ENCODE measurements at places on chromosomes 5 and 9.

DNA sequence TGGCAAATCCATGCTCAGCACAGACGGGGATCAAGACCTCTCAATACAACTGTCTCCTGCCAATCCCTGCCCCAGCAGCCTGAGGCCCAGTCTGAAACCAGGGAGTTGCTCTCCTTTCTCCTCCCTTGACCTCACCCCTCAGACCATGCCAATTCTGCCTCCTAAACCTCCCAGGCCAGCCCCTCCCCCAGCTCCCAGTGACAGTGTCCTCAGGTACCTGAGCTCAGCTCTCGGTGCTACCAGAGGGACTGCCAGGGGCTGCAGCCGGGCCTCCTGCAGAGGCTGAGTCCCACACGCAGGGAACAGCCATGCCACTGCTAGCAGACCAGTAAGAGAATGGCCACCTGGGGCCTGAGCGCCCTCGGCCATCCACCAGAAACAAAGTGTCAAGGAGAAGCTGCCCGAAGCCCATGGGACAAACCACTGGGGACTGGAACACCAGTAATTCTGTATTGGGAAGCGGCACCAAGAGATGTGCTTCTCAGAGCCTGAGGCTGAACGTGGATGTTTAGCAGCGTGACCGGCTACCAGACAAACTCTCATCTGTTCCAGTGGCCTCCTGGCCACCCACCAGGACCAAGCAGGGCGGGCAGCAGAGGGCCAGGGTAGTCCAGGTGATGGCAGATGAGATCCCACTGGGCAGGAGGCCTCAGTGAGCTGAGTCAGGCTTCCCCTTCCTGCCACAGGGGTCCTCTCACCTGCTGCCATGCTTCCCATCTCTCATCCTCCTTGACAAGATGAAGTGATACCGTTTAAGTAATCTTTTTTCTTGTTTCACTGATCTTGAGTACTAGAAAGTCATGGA is 557 bp upstream of the IL3 start:
- DNase-seq: no peak

DNA sequence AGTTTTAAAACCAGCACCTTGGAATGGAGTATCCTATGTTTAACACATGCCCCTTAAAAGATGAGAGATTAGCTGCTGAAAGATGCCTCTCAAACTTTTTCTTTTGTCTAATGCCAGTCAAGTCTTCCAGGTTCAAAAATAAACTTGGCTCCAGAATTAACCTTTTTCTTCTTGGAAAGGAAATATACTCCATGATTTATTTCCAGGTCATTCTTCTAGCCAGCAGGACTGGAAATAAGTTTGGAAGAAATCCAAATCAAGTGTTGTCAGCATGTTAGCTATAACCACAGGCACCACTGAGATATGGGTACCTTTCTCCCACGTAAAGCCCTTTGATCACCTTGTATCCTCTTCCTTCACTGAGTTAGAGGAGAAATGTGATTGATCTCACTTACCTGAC is 56.1 kb downstream of the NLN start:
- DNase-seq: no peak

GRCh38 chr5:158273035-158273434 is 414.1 kb upstream of the CLINT1 start:
- DNase-seq: no peak

DNA sequence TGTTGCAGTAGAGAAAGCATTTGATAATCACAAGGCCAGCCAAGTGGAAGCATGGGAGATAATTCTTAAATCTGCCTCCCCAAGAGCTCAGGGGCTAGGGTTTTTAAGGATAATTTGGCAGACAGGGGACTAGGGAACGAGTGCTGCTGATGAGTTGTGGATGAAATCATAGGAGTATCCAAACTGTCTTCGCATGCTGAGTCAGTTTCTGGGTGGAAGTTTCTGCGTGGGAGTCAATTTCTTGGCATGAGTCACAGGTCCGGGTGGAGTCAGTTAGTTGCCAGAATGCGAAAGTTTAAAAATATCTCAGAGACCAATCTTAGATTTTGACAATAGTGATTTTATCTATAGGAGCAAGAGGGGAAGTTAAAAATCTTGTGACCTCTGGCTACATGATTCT is 112.6 kb downstream of the TMC1 start:
- DNase-seq: no peak

DNA sequence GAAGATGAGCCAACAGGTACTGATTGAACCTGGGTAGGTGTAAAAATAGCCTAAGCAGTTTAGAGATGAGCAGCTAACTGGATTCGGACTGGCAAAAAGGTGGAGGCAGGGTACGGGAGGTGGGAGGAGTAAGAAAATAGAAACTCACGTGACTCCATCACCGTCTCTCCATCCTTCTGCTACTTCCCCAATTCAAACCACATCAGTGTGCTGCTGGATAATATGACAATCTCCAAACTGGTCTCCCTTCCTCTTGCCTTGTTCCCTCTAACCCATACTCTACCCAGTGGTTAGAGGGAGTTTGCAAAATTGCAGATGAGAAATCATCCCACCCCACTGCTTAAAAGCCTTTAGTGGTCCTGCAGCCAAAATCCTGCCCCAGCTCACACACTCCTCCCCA is 42.7 kb downstream of the RIGI start:
- DNase-seq: no peak

DNA sequence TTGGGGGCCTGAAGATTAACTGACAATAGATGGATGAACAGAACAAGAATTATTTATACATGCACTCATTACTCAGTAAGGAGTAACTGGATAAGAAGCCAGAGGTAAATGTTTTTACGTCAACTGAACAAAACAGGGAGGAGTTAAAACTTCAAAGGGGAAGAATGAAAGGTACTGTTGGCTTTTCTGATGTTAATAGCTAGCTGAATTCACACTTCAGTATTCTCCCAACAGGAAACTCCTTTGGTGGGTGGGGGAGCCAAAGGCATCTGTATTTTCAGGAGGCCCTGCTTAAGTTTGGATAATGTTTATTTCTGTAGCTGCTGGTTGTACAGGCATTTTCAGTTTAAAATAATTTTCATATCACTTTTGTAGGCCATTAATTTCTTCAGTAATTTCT is 23.2 kb upstream of the RFK start:
- no peak for DNase-seq

- DNase-seq: no peak
These were observed 66.8 kb downstream of the TSPAN17 start for GRCh38 chr5:176714067-176714466.

DNA sequence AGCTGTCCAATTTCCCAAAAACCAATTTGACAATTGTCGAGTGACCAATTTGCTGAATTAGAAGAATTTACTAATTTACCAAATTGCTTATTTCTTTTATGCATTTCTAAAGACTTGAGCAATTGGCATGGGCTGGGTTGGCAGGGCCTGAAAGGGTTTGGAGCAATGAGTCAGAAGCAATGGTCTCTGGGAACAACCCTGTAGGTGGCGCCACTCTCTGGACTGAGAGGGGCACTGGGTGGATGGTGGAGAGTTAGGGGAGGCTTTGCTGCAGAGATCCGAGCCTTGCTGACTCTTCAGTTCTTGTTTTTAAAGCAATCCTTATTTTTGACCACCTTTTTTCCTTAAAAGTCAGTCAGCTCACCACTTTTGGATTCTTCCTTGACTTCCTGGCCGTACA is 71.5 kb upstream of the RPS23 start:
- DNase-seq: peak; percentile 42

DNA sequence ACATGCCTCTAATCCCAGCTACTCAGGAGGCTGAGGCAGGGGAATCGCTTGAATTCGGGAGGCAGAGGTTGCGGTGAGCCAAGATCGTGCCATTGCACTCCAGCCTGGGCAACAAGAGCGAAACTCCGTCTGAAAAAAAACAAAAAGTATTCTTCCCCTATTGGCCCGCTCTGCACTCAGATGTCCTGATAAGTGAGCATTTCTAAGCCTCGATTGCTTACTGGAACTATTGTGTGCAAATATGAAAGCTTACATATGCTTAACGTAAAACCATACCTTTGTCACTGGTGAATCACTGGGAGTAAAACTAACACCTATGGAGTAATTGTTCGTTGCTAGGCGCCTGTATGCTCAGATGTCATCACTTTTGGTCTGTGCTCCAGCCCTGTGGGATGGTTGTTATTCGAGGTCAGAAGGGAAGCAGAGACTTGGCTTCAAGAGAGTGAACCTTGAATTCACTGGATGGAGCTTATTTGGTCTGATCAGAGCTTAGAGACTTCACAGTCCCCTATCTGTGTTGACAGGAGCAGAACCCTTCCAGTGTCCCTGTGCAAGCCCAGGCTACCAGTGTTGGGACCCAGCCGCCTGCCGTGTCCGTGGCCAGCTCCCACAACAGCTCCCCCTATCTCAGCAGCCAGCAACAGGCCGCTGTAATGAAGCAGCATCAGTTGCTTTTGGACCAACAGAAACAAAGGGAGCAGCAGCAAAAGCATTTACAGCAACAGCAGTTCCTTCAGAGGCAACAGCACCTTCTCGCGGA is 25.3 kb upstream of the LTC4S start:
- DNase-seq: no peak

DNA sequence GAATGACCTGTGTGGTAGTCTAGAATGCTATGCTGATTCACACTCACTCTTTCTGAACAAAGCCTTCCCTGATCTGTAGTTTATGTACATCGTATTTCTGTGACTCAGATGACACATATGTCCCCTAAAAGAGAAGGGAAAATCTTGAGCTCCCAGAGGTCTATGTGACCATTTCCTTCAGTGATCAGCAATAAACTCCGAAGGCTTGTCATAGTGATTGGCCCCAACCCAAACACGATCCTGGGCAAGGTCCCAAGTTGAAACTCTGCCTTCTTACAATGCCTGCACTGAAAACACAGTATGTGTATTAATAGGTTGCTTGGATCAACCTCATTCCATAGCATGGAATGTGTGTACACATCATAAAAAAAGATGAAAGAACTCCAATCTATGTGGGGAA is 685.8 kb downstream of the MAT2B start:
- DNase-seq: no peak

DNA sequence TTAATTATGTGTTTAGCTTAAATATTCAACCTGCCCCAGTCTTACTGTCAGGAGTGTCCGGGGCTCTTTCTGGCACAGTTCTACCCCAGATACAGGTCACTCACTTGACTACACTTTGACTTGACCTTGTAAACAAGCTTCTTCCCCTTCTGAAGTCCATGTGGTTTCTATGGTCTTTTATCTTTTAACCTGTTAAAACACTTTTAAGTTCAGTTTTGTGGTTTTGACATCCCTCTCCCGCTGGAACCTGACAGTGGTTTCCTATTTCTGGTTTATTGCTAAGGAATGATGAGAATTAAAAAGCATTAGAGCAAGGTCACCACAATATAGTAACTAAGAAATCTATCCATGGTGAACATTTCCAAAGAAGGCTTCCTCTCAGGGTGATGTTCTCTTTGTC is 300.1 kb downstream of the TMEM167A start:
- DNase-seq: no peak

- no peak for DNase-seq
These were observed 201.9 kb upstream of the ISL1 start for GRCh38 chr5:51181208-51181894.

- DNase-seq: no peak
These were observed 8.5 kb upstream of the GLT6D1 start for GRCh38 chr9:135647884-135648283.

DNA sequence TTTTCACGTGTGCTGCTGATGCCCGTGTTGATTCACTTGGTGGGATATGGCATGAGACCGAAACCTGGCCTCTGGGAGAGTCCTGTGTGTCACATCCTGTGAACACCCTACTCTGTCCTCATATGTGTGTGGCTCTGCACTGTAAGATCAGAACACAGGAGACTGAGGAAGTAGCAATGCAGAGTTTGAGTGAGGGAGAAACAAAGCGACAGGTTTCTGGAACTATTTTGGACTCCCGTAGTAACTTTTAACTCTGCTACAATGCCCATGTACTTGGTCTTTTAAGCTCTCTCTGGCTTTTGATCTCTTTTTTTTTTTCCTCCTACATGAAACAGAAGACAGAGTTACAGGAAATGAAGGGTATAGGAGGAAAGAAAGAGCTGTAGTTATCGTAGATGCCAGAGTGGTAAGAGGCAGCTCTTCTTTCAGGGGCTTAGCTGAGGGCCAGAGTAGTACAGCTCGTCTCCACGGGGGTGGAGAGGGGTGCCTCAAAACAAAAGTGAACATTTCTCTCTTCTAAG is 26.6 kb downstream of the GRAMD2B start:
- DNase-seq: peak; percentile 48

DNA sequence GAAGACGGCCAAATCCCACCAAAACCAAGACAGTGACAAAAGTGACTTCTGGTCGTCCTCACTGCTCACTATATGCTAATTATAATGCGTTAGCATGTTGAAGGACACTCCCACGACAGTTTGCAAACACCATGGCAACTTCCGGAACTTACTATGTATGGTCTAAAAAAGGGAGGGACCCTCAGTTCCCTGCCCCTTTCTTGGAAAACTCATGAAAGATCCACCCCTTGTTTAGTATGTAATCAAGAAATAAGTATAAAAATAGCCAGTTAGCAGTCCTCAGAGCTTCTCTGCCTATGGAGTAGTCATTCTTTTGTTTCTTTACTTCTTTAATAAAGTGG is 9.5 kb downstream of the FCN2 start:
- DNase-seq: no peak

DNA sequence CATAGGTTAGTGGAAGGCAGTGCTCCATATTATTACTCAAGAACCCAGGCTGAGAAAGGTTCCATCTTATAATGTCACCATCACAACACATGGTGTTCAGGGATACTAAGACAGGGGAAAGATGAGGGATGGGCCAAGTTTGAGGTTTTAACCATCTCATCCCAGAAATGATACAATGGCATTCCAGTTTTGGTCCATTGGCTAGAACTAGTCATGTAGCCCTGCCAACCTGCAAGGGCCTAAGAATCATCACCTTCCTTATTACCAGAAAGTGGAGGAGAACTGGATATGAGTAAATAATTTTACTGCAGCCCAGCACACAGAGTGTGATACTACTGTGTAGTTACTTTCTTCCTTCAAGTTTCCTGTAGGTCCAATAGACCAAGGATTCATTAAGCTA is 144.5 kb upstream of the ABCA1 start:
- no peak for DNase-seq

GRCh38 chr9:133943781-133944745 is 48.1 kb downstream of the VAV2 start:
- DNase-seq: no peak

- no peak for DNase-seq
These were observed 121.1 kb downstream of the LHX2 start for GRCh38 chr9:124132671-124133147.

- DNase-seq: peak; percentile 53
These were observed 4.1 kb downstream of the RPL7A start for GRCh38 chr9:133351908-133352634.

- DNase-seq: no peak
These were observed 30.2 kb downstream of the PAEP start for GRCh38 chr9:135591506-135592330.

All from stimulated activated naive CD8-positive, alpha-beta T cell treated with anti-CD3 and anti-CD28 coated beads, Interleukin-15, amount 100 ng/mL, for 72 hours (primary cell).